CD8-positive, alpha-beta memory T cell (primary cell): ENCODE measurements at places on chromosomes 16 and 17. TPM values are rescaled to one million over a fixed set of nuclear protein-coding genes. Genes with fewer than 3 reads are reported as not detected.

- H3K36me3 ChIP-seq, result no peaks in the 10 kb centered on the region
- H3K4me1 ChIP-seq, result peaks cover 23% of the 10 kb centered on the region
- no peak for DNase-seq
- H3K4me3 ChIP-seq, result no peak overlapping the region
- no peaks in the 10 kb centered on the region for H3K27me3 ChIP-seq
Measured at GRCh38 chr17:14119546-14119945, 50.2 kb downstream of the COX10 start.

DNA sequence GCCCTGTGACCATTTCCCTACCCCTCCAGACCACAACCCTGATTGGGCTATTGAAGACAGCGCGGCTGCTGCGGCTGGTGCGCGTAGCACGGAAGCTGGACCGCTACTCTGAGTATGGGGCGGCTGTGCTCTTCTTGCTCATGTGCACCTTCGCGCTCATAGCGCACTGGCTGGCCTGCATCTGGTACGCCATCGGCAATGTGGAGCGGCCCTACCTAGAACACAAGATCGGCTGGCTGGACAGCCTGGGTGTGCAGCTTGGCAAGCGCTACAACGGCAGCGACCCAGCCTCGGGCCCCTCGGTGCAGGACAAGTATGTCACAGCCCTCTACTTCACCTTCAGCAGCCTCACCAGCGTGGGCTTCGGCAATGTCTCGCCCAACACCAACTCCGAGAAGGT lies 12.5 kb downstream of the KCNH6 start:
- no peaks in the 10 kb centered on the region for H3K4me1 ChIP-seq
- peaks cover 4% of the 10 kb centered on the region for H3K27me3 ChIP-seq
- H3K36me3 ChIP-seq, result no peaks in the 10 kb centered on the region
- no peak overlapping the region for H3K27ac ChIP-seq
- H3K4me3 ChIP-seq, result no peak overlapping the region
- DNase-seq, result no peak

GRCh38 chr16:12794486-12795387 lies 8.9 kb downstream of the CPPED1 start:
- H3K36me3 ChIP-seq, result no peaks in the 10 kb centered on the region
- DNase-seq, result no peak
- no peaks in the 10 kb centered on the region for H3K27me3 ChIP-seq
- H3K4me1 ChIP-seq, result no peaks in the 10 kb centered on the region

DNA sequence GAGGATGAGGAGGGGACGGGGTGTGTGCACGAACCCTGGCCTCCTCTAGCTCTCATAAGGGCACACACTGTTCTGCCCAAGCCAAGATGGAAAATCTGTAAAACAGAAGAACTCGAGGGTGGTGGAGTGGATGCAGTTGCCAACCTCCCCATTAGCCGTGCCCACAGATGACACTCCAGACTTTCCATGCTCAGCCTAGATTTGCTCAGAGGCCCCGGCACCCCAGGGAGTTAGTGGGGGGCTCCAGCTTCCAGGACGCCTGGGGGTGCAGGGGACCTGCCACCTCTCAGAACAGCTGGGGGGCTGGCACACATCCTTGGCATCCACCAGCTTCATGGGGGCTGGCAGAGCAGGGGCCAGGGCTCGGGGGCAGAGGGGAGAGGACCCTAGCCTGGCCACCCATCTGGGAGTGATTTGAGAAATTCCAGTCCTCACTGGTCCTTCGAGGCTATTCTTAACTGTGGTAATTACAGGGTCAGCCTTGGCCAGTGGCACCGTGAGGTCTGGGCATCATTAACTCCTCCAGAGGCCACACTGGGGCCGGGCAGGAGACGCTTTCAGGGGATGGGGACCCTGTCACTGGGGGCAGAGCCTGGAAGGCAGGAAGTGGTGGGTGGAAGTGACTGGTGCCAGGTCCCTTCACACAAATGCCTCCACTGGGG lies 14.3 kb downstream of the VASN start:
- no peak for DNase-seq
- no peaks in the 10 kb centered on the region for H3K27me3 ChIP-seq
- H3K4me1 ChIP-seq, result no peaks in the 10 kb centered on the region
- H3K36me3 ChIP-seq, result peaks cover 31% of the 10 kb centered on the region

- peaks cover 68% of the 10 kb centered on the region for H3K4me1 ChIP-seq
- peak overlapping the region; percentile 1 for H3K4me3 ChIP-seq
- no peaks in the 10 kb centered on the region for H3K27me3 ChIP-seq
- no peaks in the 10 kb centered on the region for H3K36me3 ChIP-seq
- peak overlapping the region; percentile 14 for H3K27ac ChIP-seq
Measured at GRCh38 chr16:12078405-12079280, 102.1 kb downstream of the SNX29 start.

GRCh38 chr17:57145347-57145746 lies 60.3 kb downstream of the AKAP1 start:
- H3K36me3 ChIP-seq, result no peaks in the 10 kb centered on the region
- no peak overlapping the region for H3K4me3 ChIP-seq
- no peak overlapping the region for H3K27ac ChIP-seq

- no peak overlapping the region for H3K4me3 ChIP-seq
- DNase-seq, result no peak
- peaks cover 6% of the 10 kb centered on the region for H3K27me3 ChIP-seq
- H3K27ac ChIP-seq, result no peak overlapping the region
- no peaks in the 10 kb centered on the region for H3K4me1 ChIP-seq
Measured at GRCh38 chr16:24670623-24671454, 58.6 kb upstream of the TNRC6A start.

GRCh38 chr16:14050291-14051027 lies 20.7 kb upstream of the MRTFB start:
- H3K27me3 ChIP-seq, result no peaks in the 10 kb centered on the region
- no peak overlapping the region for H3K27ac ChIP-seq
- no peaks in the 10 kb centered on the region for H3K4me1 ChIP-seq
- no peak for DNase-seq
- H3K4me3 ChIP-seq, result no peak overlapping the region
- H3K36me3 ChIP-seq, result no peaks in the 10 kb centered on the region

DNA sequence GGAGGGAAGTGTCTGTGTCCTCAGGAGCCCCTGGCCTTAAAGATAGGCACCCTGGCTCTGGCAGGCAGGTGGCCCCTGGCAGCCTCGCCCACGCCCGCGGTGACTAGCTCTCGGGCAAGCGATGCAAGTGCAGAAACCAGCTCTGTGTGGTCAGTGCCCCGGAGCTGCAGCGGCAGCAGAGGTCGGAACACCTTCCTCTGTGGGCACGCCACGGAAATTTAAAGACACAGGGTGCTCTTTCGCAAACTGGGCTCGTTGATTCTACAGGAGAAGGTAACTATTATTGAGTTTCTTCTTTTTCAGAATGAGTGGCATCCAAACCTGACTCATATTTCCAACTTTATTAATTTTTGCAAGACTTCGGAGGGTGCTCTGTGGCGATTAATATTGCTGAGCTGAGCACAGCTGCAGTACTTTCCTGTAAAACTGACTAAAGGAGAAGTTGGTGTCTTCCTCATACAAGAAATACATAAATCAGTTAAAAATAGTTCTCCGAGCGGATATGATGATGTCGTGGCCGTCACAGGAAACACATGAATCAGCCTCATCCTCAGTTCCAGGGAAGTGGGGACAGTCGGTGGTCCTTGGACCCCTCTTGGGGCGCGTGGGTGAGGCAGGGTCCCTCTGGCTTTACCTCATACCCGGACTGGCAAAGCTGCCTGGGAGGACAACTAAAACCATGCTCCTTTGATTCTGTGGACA lies 120.2 kb downstream of the METRNL start:
- no peaks in the 10 kb centered on the region for H3K27me3 ChIP-seq
- peak overlapping the region; percentile 51 for H3K4me3 ChIP-seq
- peaks cover 37% of the 10 kb centered on the region for H3K4me1 ChIP-seq
- peak overlapping the region; percentile 90 for H3K27ac ChIP-seq
- peak; percentile 66 for DNase-seq
- H3K36me3 ChIP-seq, result no peaks in the 10 kb centered on the region

Gene GRAPL
- 1.1 TPM for polyA plus RNA-seq

GRCh38 chr16:30088832-30089624 lies 2.7 kb downstream of the TBX6 start:
- H3K4me3 ChIP-seq, result no peak overlapping the region
- H3K27me3 ChIP-seq, result no peaks in the 10 kb centered on the region
- H3K36me3 ChIP-seq, result peaks cover 6% of the 10 kb centered on the region
- no peak for DNase-seq
- peaks cover 44% of the 10 kb centered on the region for H3K4me1 ChIP-seq
